Inflammatory macrophage (primary cell): ENCODE measurements at places on chromosomes 4 and X.

GRCh38 chr4:101102114-101102742, 245.1 kb downstream of the PPP3CA start:
- no peak for DNase-seq

DNA sequence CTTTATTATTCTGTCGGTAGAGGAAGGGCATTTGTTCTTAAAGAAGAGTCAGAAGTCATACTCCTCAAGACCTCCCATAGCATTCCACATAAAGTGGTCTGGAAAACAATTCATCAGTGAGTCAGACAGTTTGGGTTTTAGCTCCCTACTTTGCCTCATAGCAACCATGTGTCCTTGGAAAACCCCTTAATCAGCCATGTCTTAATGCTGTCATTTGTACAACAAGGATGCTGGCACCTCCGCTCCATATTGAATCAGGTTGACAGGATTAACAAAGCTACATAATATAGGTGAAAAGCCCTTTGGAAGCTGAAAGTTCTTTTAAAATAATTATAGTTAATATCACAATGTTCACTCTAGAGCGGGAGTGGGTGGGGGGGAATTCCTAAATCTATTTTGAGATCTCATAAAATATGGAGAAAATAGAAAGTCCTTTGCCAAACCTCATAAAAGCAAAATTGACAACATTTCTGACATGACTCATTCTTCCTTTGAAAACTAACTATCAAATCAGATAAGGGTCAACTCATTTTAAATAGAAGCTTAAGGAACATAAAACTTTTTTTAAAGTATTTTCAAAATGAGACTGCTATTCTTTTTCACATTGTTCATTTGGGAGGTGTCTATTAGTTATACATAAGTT, 37.3 kb upstream of the GUCY1A1 start:
- no peak for DNase-seq

- DNase-seq = no peak
Measured at GRCh38 chr4:8860096-8860891, 11.3 kb downstream of the HMX1 start.

- DNase-seq = no peak
Measured at GRCh38 chr4:52588097-52588496, 71.0 kb downstream of the USP46 start.

DNA sequence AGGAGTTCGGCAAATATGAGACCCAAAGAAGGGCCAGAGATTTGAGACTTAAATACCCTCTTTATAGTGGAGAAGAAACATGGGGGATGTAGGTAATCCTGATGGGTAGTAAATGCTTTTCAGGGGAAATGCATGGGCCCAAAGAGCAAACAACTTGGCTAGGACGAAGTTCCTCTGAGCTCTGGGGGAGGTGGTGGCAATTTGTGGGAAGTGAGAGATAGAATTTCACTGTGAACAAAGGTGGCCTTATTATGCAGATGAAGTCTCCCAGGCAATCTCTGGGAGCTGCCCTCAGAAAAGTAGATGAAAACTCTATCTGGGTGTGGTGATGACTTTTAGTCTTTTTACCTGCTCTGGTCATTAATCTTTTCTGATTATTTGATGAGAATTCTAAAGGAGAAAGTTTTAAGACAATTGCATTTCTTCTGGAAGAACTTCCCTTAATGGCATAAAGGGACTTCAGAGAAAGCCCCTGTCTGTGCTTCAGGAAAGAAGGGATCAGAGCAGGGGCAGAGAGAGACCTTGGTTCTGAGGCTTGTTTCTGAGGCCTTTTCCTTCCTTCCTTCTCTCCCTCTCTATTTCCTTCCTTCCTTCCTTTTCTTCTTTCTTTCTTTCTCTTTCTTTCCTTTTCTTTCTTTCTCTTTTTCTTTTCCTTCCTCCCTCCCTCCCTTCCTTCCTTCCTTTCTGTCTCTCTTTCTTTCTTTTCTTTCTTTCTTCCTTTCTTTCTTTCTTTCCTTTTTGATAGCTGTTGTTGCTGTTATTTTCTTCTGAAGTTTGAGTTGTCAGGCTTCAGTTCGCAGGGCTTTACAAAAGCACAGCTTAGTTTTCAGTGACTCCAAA, 37.5 kb upstream of the MAOA start:
- no peak for DNase-seq

- DNase-seq = no peak
Measured at GRCh38 chr4:74751247-74751646, 43.1 kb downstream of the BTC start.

DNA sequence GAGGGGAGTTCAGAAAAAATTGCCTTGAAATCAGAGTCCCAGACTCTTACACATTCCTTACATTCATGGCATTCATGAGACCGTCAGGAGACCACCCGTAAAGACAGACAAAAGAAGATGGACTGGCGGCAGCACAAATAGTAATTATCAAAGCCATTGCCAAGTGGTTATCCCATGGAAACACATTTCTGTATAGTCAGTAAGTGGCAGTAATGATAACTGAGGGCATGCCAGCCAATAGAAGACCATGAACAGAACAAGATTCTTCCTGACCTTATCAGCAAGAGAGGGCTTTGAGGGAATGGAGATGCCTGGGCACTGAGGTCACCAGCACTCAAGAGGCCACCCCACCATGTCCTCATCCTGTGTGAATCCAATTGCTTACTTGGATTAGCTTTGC, 121.7 kb upstream of the HCCS start:
- no peak for DNase-seq

DNA sequence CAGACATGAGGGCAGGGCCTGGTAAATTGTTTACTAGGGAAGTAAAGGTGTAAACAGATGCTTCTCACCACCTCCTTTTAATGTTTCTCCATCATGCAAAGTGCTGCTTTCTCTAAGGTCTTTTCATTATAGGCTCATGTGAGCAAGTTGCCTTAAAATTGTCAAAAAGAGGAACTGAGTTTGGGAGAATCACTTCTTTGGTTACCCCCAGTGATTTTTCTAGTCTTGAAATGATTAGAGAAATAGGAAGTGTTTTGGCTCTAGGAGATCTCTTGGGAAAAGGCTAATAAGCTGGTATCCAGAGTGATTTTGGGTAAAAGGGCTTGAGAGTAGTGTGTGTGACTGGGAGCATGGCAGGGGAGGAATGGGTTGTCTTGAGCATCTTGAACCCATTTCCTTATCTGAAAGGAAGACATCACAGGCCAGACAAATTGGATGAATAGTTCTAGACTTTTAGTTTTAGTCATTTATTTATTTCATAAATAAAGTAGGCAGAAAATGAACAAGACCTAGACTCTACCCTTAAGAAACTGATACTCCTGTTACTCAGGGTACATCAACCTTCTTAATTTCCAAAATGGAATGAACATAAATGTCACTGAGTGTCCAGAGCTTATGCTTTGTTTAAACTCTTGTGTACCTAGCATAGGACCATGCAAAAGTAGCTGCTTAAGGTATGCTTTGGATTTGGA, 14.2 kb downstream of the GRPR start:
- no peak for DNase-seq

GRCh38 chr4:96681218-96681617, 841.3 kb downstream of the PDHA2 start:
- no peak for DNase-seq

- DNase-seq = no peak
Measured at GRCh38 chrX:39475372-39475771, 622.4 kb downstream of the BCOR start.

GRCh38 chrX:116417214-116417613, 19.2 kb upstream of the SLC6A14 start:
- DNase-seq = no peak

DNA sequence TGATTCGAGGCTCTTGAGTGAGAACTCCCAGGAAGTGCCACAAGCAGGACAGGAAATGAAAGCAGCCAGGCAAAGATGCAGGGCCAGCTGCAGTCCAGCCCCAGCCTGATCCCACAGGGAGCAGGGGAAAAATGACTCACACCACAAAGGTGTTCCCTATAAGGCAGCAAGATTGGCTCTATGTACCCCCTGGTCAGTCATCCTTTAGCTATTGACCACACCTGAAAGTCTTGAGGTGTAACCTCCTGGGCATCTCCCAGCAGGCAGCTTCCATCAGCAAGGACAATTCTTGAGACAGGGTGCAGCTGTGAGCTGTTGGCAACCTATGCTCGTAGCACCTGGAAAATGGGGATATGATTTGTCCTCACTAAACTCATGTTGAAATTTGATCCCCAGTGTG, 27.9 kb upstream of the EXOC1L start:
- no peak for DNase-seq

DNA sequence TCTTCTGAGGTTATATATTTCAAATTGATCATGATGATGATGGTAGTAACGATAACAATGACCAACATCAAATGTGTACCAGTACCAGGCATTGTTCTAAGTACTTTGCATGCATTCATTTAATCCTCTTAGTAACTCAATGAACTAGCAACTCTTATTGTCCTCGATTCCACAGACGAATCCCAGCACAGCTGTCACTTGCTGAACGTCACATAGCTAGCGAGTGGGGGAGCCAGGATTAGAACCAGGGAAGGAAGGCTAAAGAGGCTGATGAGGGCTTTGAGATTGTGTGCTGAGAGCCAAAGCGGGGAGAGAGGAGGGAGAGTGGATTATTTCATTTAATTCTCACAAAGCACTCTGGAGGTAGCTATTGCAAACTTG, 103.6 kb downstream of the PHOX2B start:
- DNase-seq = no peak

DNA sequence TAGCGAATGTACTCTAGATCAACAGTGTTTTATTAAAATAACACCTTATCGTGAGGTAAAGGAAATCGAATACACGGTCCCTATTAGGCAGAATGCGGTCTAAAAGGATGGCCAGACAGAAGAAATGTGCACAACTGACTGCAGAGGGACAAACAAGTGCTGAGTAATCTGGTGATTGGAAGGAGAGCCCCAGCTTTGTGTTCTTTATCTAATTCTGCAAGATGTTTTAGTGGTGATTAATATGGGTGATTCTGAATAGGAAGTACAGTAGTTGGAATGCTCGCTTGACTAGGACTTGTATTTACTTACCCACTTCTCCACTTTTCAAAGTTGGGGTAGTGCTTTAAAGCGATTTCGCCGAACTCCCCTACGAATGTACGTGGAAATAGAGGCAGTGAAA, 1.2 kb downstream of the WDR44 start:
- no peak for DNase-seq

GRCh38 chr4:67874986-67875385, 8.8 kb downstream of the TMPRSS11D start:
- DNase-seq = no peak

- DNase-seq = no peak
Measured at GRCh38 chr4:14827111-14827510, 175.2 kb upstream of the CPEB2 start.
